ENCODE measurements at places on chromosomes 6 and 20.
A peak's percentile ranks its signal among the peaks of the same experiment; 100 is the strongest.

DNA sequence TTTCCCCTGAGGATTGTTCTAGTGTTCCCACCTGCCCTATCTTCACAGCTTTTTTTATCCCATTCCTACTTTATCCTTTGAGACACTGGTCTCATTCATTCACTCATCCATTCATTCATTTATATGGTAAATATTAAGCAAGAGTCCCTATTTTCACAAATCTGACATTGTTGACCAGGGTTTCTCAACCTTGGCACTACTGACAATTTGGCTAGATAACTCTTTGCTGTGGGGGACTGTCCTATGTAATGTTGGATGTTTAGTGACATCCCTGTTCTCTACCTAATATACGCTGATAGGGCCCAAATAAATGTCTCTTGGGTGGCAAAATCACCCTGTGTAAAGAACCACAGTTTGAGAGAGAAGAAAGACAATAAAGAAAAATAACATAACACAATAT is 345.0 kb downstream of the GRIK2 start:
- DNase-seq = no peak

- DNase-seq = no peak
These were observed 25.5 kb downstream of the IYD start for GRCh38 chr6:150394053-150394898.

DNA sequence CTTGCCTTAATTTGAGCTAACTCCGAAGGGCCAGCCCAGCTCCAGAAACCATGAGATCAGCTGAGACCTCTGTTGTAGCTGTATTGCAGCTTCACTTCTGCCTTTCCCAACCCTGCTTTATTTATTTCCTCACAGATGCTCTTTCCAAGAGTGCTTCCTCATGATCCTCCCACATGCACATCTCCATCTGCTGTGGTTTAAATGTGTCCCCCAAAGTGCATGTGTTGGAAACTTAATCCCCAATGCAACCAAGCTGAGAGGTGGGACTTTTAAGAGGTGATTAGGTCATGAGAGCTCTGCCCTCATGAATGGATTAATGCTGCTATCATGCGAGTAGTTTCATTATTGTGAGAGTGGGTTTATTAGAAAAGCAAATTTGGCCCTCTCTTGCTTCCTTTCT is 164.4 kb upstream of the TAB2 start:
- no peak for DNase-seq

DNA sequence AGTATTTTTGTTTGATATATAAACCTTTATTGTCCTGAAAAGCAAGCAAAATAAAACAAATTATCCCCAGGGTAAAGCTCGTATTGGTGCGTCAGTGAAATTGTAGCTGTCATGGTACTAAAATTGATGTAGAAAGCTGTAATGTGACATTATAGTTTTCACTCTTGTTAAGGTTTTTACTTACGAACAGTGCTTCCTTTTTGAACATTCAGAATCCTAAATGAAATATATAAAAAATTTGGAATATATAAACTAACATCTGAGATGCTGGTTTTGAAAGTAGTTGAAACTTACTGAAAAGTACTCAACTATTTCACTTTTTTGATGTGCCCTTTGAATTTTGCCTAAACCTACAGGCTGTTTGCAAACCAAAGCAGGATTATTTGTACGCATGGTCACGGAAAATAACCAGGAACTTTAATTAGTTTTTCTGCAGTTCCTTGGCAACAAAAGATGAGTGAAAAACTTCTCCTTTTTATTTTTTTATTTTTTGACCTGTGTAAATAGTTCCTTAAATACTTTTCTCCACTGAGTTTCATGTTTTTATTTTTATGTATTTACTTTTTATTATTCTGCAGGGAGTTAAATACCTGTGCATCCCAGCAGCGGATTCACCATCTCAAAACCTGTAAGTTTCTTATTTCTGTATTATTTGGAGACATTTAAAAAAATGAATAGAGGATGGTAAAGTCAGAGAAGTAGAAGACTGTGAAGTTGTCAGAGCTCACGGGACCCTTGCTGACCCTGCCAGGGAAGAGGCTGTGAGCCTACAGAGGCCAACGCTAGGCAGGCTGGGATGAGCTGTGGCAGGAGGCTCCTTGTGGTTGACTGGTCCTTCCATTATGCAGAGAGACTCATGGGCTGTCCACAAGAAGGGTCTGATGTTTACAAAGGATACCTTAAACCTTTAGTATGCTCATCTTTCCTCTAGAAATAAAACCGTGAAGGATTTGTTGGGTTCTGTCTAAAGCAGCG is 42.5 kb downstream of the DUSP22 start:
- DNase-seq = no peak

- DNase-seq = no peak
These were observed 88.2 kb upstream of the ATXN1 start for GRCh38 chr6:16849280-16849987.

- no peak for DNase-seq
These were observed 6.7 kb upstream of the BEND3 start for GRCh38 chr6:107121964-107122495.

DNA sequence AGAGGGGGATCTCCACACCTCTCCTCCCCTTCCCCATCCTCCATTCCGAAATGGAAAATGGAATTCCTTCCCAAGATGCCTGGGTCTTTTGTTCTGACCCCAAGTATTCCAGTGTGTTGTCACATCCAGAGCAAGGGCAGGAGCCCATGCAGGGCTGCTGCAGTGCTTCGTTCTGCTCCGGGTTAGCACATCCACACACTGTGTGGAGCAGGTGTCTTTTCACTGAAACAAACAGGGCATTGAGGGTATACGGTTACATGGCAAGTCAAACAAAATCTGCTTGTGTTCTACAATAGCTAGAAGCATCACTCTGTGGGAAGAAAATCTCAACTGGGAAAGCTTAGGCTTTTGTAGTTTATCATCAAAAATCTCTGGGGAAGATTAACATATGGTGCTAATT is 56.9 kb downstream of the LYRM2 start:
- no peak for DNase-seq

DNA sequence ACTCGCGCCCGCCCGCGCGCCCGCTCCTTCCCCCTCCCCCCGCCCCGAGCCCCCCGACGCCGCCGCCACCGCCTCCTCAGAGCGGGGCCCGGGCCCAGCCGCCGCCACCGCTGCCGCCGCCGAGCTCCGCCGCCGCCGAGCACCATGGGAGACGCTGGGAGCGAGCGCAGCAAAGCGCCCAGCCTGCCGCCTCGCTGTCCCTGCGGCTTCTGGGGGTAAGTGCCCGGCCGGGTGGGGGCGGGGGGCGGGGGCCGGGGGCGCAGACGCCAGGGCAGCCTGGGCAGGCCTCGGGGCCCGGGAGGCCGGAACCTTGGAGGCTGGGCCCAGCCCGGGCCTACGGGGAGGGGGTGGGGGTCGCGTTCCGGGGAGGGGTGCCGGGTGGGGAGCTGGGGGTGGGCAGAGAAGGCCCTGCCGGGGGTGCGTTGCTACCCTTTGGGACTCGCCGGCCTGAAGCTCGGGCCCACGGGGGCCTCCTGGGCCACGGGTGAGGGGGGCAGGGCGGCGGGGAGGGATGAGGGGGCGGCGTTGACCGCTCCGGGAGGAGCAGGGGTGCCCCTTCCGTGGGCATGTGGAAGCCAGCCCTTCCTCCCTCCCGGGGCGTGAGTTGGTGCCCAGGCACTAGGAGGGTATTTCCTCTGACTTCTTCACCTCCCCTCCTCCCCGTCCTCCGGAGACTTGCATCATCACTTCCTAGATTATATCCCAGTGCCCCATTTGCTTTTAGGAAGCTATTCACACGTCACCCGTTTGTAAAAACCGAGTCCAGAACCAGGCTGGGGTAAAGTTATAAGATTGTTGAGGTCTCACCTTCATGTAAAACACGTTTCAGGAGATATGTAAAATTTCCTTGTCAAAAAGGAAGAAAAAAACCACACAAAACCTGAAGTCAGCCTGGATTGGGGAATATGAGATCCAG is 533 bp downstream of the ZFAND3 start:
- DNase-seq = peak; percentile 11

DNA sequence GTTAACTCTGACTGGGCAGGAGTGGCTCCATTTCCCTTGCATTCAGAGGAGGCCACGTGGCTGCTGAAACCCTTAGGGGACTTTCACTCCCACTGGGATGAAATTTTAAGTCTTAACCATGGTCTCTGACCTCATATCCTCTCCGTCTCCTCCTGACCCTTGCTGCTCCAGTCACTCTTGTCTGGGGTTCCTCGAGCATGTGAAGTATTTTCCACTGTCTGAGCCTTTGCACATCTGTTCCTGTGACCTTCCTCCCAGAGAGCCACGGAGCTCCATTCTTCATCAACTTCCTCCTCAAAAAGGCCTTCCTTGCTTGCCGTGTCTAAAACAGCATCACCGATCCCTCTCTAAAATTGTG is 153.0 kb upstream of the UST start:
- DNase-seq = no peak

GRCh38 chr6:13439644-13440043 is 47.8 kb downstream of the GFOD1 start:
- no peak for DNase-seq

GRCh38 chr6:95676011-95676628 is 98.8 kb downstream of the MANEA start:
- DNase-seq = no peak

DNA sequence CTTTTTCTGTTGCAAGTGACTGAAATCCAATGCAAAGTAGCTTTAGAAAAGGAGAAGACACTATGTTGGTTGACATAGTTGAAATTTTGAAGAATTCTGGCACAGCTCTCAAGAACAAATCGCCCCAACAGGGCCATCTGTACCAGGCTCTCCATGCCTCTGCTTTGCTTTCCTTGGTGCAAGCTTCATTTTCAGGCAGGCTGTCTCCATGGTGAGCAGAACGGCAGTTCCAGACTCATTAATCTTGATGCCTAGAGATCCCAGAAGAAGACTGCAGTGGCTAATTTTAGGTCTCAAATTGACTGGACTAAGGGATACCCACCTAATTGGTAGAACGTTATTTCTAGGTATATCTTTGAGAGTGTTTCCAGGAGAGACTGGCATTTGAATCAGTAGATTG is 950.7 kb upstream of the FLRT3 start:
- DNase-seq = no peak

GRCh38 chr20:64238851-64239387 is 16.6 kb upstream of the PCMTD2 start:
- no peak for DNase-seq

GRCh38 chr6:169035385-169036240 is 218.0 kb downstream of the THBS2 start:
- DNase-seq = no peak

GRCh38 chr20:61815176-61815575 is 250.5 kb downstream of the TAF4 start:
- DNase-seq = no peak

GRCh38 chr20:6732001-6732447 is 35.5 kb upstream of the BMP2 start:
- no peak for DNase-seq

- no peak for DNase-seq
These were observed 14.5 kb downstream of the CDK19 start for GRCh38 chr6:110800839-110801196.

GRCh38 chr6:154139892-154140291 is 100.9 kb downstream of the OPRM1 start:
- no peak for DNase-seq

- no peak for DNase-seq
These were observed 34.2 kb downstream of the TUBB2B start for GRCh38 chr6:3193102-3193849.

DNA sequence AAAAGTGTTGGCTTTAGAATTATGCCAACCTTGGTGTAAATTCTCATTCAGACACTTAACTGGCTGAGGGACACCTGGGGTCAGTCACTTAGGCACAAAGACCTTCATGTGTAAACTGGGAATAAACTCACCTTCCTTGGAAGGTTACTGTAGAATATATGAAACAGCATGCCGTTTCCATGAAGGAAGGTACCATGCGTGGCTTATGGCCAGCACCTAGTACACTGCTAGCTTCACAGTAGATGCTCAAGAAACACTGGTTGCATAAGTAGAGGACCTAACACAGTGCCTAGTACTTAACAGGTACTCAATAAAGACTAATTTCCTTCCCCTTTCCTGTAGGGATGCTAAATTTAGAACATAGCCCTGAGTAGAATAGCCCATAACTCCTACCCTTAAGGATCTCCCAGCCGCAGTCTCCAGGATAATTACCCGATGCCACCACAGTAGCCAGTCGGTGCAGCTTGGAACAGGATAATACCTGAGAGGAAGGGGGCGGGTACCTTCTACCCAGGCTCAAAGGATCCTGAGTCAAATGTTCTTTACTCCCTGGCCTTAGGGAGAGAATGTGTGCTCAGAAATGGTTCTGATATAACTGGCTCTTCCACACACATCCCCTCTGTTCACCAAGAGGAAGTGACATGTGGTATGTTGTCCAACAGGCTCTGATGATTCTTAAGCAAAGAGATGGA is 3.6 kb downstream of the BCL2L1 start:
- DNase-seq = no peak

DNA sequence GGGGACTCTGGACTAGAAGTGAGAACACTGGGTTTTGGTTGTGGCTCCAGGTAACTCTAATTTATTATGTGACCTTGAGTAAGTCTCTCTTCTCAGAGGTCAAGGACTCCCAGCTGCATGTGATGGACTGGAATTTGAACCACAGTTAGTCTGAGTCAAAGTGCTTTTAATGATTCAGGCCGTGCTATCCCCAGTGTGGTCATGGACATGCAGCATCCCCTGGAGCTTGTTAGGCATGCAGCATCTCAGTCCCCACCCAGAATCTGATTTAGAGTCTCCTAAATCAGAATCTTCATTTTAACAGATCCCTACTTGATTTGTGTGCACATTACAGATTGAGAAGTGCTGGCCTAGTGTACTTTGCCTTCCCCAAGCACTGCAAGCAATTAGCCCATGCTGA is 74.2 kb downstream of the TOX2 start:
- DNase-seq = no peak

DNA sequence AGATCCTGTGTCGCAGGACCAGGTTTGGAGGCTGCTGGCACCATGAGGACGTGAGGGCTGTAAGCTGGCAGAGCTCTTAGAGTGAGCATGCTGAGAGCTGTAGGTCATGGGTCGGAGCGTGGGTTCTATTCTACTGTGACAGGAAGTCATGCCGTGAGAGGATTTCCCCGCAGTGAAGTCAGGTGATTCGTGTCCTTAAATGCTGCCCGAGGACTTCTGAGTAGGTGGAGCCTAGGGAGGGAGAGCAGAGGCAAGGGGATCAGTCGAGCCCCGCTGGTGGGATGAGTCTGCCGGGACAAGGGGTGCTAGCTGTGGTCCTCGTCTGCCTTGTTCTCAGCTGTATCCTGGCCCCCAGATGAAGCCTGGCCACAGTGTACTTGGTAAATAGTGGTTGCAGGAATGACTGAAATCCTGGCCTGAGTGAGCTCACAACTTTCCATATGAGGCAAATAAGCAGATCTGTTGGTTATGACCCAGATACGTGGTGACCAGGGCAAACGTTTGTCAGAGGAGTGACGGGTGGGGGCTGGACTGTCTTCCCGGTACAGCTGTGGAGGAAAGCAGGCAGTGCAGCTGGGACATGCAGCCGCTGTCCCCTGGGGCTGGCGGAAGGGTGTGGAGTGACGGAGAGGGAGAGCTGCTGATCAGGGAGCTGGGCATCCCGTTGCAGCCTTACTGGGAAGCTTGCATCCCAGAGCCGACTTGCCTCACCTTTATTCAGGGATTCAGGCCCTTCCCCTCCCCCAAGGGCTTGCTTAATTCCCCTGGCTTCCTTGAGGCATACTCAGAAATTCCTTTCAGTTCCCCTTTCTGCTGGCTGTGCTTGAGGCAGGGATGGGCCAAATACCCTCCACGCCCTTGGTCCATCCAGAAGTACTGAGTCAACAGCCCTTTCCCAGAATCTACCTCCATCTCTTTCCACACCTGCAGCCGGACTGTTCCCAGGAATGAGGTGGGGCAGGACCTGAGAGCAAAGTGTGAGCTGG is 250.9 kb upstream of the RREB1 start:
- DNase-seq = peak; percentile 41

Data from stimulated activated naive CD4-positive, alpha-beta T cell (primary cell).